ENCODE measurements at places on chromosomes 5 and 9.

DNA sequence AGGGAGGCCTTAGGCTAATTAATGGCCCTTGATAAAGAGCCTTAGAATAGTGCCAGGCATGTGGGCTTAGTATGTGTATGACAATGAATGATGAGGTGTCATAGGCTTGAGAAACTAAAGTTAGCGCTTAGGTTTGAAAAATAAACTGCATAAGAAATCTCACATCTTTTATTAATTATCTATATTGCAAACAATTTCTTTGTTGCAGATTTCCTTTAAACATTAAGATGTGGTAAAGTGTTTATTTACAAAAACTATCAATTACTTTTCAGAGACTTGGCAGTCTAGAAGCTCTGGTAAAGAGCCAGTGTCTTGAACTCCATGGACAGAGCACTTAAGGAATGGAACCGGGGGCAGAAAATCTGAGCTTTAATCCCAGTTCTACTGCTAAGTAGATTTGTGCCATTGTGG is 23.1 kb downstream of the MAP1B start:
- DNase-seq, result no peak

GRCh38 chr9:89042984-89043383 is 51.7 kb downstream of the S1PR3 start:
- no peak for DNase-seq

GRCh38 chr9:93081931-93082330 is 14.1 kb upstream of the CARD19 start:
- DNase-seq, result no peak

DNA sequence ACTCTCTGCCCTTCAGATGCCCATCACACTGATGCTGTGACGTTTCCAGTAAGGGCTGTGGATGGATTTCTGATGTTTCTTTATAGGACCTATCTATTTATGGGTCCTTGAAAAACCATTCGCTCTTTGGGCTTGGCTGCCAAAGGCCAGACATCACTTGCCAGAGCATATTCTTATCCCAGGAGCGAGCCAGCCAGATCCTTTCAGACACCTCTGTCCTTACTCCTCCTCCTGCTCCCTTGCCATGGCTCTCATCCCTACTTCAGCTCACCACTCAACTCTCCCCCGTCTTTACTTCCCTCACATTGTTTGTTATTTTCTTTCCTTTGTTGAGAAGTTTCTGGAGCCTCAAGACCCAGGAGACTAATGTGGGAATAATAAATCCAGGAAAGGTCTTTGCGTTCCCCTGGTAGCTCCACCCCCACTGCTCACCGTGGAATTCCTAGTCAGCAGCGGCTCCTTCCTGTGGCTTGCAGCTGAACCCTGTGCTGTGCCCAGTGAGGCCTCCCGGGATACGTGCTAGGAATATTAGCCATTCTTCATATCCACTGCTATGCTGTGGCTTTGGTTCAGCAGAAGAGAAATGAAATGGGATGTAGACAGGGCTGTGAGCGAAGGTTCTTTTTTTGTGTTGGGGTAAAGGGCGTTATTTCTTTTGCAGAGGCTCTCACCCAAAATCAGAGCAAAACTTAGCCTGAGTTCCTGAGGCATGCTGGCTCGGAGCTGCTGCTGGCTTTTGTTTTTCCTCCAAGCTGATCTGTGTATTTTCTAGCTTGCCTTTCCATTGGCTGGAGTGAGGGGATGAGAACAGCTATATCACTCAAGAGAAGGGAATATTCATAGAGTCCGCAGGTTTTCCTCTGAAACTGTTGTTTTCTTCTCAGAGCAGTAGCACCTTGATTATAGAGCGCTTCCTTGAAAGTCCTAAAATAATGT is 171.1 kb downstream of the SAXO1 start:
- DNase-seq, result no peak

- no peak for DNase-seq
Measured at GRCh38 chr5:77400645-77401044, 91.5 kb downstream of the WDR41 start.

DNA sequence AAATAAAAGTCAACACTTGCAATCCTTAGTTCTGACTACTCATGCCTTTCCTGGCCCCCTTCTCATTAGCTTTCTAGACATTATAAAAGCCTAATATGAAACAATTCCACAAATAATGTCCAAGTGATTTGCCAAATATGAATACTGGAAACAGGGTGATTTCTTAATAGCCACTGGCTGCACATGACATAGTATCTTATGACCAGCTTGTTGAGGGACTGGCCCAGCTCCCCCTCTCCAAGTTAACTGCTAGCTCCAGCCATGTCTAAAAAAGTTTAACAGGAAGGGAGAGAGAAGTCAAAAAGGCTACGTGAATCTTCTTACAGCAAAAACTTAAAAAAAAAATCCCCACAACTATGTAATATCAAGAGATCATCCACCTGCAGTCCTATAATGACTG is 1.5 kb downstream of the CERT1 start:
- DNase-seq, result no peak

GRCh38 chr5:74433255-74433895 is 207.2 kb downstream of the ENC1 start:
- DNase-seq, result no peak

GRCh38 chr9:134288746-134289145 is 37.5 kb upstream of the RXRA start:
- DNase-seq, result no peak

Measured in LNCaP clone FGC (cell line).